ENCODE measurements at places on chromosomes 5 and 9. TPM values are rescaled to one million over a fixed set of nuclear protein-coding genes. Genes with fewer than 3 reads are reported as not detected.

The TMC1 gene
- 0.62 TPM for total RNA-seq

The ENTPD2 gene
- total RNA-seq, result 7.3 TPM

The PPP2R2B gene
- total RNA-seq, result 5.1 TPM

The OBP2B gene
- not detected for total RNA-seq
